Karpas-422 (cell line): ENCODE measurements at places on chromosomes 16 and 17. TPM values are rescaled to one million over a fixed set of nuclear protein-coding genes. Genes with fewer than 3 reads are reported as not detected.

DNA sequence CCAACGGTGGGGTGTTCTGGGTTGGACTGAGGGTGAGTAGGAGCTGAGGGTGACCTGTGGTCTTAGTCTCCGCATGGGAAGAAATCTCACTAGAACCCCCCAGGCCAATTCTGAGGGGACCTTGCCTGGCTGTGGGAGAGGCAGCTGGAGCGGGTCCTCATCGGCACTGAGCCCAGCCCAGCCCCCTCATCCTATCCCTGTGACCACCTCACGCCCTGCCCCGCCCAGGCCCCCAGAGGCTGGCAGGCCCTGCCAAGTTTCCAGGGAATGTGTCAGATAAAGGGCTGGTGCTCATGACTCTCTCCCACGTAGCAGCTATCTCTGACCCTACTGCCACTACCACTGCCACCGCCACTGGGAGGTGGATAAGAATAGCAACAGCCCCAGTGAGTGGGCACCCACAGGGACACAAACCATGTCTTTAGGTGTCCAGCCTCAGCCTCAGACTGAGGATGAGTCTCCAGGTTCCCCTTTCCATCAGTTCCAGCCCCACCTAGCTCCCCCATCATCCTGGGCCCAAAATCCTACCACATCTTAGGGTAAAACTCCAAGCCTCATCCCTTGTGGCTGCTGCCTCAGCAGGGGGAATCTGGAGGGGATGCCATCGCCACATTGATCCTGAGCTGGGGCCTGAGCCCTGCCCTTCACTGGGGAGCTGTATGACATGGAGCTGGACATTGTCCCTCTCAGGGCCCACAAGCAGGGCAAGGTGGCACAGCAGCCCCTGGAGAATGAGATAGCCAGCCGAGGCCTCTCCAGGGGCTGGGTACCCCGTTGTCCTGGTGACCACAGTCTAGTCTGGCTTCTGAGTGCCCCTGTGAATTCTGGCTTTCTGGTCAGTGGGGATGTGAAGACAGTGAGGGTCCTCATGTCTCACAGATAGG, 14.9 kb downstream of the CDH16 start:
- peaks cover 11% of the 10 kb centered on the region for H3K4me1 ChIP-seq
- no peaks in the 10 kb centered on the region for H3K27me3 ChIP-seq
- H3K4me3 ChIP-seq = no peak overlapping the region

Gene USB1
- total RNA-seq = 19.6 and 28.3 TPM in 2 replicates

Gene CHCT1
- total RNA-seq = not detected in 2 replicates

- DNase-seq = no peak
- no peaks in the 10 kb centered on the region for H3K36me3 ChIP-seq
- H3K27ac ChIP-seq = no peak overlapping the region
- peaks cover 23% of the 10 kb centered on the region for H3K4me1 ChIP-seq
These were observed 480 bp downstream of the TSR3 start for GRCh38 chr16:1351215-1351581.

DNA sequence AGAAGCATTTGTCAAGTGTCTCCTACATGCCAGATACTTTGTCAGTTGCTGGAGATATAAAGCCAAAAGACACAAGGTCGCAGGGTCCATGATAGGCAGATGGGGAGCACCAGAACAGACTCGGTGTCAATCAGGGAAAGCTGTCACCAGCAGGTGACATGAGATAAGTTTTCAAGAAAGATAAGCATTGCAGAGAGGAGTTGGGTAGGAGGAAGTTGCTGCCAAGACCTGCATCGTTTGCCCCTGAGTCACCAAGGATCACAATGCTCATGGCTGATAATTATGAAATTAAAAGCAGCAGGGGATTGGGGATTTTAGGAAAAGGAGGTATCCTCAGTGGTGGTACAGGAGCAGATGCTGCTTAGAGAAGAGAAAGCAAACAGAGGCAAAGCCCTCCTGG, 551.1 kb upstream of the CDH11 start:
- DNase-seq = no peak
- no peak overlapping the region for H3K4me3 ChIP-seq
- no peaks in the 10 kb centered on the region for H3K4me1 ChIP-seq
- no peak overlapping the region for H3K27ac ChIP-seq
- no peaks in the 10 kb centered on the region for H3K36me3 ChIP-seq

GRCh38 chr17:16991349-16992009, 19.6 kb upstream of the TNFRSF13B start:
- no peak overlapping the region for H3K27ac ChIP-seq
- no peak overlapping the region for H3K4me3 ChIP-seq
- peaks cover 37% of the 10 kb centered on the region for H3K4me1 ChIP-seq
- DNase-seq = peak; percentile 93
- H3K27me3 ChIP-seq = peaks cover 3% of the 10 kb centered on the region; the same call in 1 of the 2 replicates
- no peaks in the 10 kb centered on the region for H3K36me3 ChIP-seq

Gene EXOC7
- total RNA-seq = 55.4 and 69.0 TPM in 2 replicates

Gene SLC5A11
- total RNA-seq = 0.11 and 0.15 TPM in 2 replicates

DNA sequence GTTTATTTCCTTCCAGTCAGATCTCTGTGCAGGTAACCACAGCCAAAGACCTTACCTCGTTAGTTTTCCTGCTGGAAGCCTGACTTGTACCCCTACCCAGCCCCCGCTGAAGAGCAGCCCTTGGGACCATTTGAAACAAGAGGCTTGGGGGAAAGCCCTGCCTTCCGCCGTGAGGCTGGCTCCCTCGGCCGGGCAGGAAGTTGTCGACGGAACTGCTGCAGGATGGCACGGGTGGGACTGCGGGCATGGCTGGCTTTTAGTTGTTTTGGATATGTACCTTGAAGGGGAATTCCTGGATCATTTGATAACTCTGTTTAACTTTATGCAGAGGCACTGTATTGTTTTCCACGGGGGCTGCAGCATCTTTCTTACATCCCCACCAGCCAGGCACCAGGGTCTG, 49.0 kb upstream of the ENDOV start:
- H3K4me1 ChIP-seq = no peaks in the 10 kb centered on the region
- no peak overlapping the region for H3K4me3 ChIP-seq
- DNase-seq = no peak
- no peaks in the 10 kb centered on the region for H3K36me3 ChIP-seq
- no peaks in the 10 kb centered on the region for H3K27me3 ChIP-seq
- no peak overlapping the region for H3K27ac ChIP-seq

Gene ITGAL
- total RNA-seq = 0.07 and 0.51 TPM in 2 replicates

DNA sequence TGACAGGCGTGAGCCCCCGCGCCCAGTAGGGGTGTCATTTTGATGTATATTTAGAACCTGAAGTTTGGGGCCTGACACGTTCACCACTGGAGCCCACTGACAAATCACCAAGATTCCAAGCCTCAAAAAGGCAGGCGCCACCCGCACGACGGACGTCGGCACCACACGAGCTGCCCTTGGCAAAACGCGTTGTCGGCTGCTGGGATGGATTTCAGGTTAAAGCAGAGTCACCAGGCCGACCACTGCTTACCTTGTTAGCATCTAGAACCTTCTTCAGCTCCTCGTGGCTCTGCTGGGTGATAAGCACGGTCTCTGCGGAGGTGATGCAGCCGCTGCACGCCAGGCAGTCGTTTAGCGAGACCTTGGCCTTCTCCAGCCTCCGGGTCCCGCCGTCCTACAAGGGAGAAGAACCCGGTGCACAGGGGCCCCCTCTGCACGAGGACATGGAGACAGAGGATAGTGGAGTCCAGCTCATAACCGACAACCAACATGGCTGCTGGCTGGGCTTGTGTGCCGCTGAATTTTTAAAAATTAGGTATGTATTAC, 3.8 kb downstream of the CIAO3 start:
- H3K36me3 ChIP-seq = peaks cover 14% of the 10 kb centered on the region; the same call in 1 of the 2 replicates
- peak overlapping the region; percentile 99 for H3K27ac ChIP-seq
- peak overlapping the region; percentile 64 for H3K4me3 ChIP-seq
- peaks cover 41% of the 10 kb centered on the region for H3K4me1 ChIP-seq

DNA sequence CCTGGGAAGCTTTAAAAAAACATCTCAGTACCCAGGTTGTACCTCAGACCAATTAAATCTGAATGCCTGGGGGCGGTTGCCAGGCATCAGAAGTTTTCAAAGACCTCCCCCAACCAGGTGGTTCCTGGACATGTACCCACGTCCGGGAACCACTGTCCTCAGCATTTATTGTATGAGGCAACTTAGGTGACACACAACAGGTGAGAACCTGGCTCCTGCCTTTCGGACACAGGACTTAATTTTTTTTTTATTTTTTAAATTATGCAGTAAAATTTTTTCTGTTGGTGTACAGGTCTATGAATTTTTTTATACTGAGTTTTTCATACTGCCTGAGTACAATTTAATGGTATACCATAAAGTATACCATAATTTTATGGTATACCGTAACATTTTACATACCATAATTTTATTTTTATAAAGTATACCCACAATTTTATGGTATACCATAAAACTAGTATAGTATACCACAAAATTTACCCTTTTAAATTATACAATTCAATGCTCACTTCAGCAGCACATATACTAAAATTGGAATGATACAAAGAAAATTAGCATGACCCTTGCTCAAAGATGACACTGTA, 38.7 kb upstream of the DHX8 start:
- DNase-seq = no peak
- no peak overlapping the region for H3K4me3 ChIP-seq
- H3K36me3 ChIP-seq = no peaks in the 10 kb centered on the region
- H3K27ac ChIP-seq = no peak overlapping the region
- H3K27me3 ChIP-seq = no peaks in the 10 kb centered on the region
- H3K4me1 ChIP-seq = no peaks in the 10 kb centered on the region

Gene ASIC2
- total RNA-seq = not detected in 2 replicates

GRCh38 chr17:64332502-64332901, 58.2 kb downstream of the PECAM1 start:
- H3K27me3 ChIP-seq = no peaks in the 10 kb centered on the region
- H3K4me1 ChIP-seq = no peaks in the 10 kb centered on the region
- no peaks in the 10 kb centered on the region for H3K36me3 ChIP-seq
- no peak overlapping the region for H3K4me3 ChIP-seq

DNA sequence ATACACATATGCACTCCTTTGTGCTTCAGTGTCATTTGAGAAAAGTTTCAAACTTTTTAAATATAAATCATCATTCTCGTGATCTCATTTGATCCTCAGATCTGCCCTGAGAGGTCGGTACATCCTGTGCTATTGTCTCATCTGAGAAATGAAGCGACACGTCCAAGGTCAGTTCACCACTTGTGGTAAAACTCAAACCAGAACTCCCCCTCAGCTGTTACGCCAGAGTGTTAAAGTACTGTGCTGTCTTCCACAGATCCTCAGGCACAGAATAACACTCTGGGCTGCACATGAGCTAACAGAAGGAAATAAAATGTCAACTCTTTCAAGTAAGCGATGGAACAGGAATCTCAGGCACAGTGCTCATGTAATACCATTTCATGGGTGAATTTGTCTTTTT, 31.4 kb downstream of the ANKFN1 start:
- no peak overlapping the region for H3K27ac ChIP-seq
- no peak overlapping the region for H3K4me3 ChIP-seq
- no peaks in the 10 kb centered on the region for H3K36me3 ChIP-seq
- DNase-seq = no peak

Gene FNDC8
- total RNA-seq = not detected in 2 replicates

Gene ACAP1
- 51.0 and 85.0 TPM in 2 replicates for total RNA-seq

- DNase-seq = no peak
- H3K27me3 ChIP-seq = no peaks in the 10 kb centered on the region
- H3K36me3 ChIP-seq = no peaks in the 10 kb centered on the region
- H3K27ac ChIP-seq = no peak overlapping the region
- H3K4me1 ChIP-seq = peaks cover 16% of the 10 kb centered on the region
- no peak overlapping the region for H3K4me3 ChIP-seq
These were observed 16.7 kb upstream of the TBX21 start for GRCh38 chr17:47716375-47716774.

Gene CYBA
- total RNA-seq = 395 and 1,207 TPM in 2 replicates

DNA sequence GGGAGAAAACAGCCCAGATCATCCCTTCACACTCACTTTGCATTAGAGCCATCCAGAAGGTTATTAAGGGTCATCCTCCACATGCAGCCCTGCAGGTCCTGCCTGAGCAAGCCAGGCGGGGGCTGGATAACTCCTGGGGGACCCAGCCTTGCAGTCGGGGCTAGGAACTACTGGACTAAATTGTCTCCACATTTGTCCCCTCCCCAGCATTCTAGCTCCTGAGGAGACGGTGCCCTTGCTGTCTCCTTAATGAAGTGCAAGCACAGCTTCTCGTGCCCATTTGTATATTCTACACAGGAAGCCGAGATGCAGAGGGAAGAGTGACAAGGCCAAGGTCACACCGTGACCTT, 185.2 kb downstream of the C16orf95 start:
- no peaks in the 10 kb centered on the region for H3K27me3 ChIP-seq
- H3K4me3 ChIP-seq = no peak overlapping the region
- no peak for DNase-seq

GRCh38 chr16:17544785-17545184, 74.0 kb upstream of the XYLT1 start:
- no peak overlapping the region for H3K4me3 ChIP-seq
- no peaks in the 10 kb centered on the region for H3K27me3 ChIP-seq
- DNase-seq = peak; percentile 73

- peaks cover 27% of the 10 kb centered on the region for H3K4me1 ChIP-seq
- H3K27ac ChIP-seq = no peak overlapping the region
- peaks cover 19% of the 10 kb centered on the region; the same call in 1 of the 2 replicates for H3K36me3 ChIP-seq
- no peak for DNase-seq
- no peak overlapping the region for H3K4me3 ChIP-seq
These were observed 3.6 kb upstream of the ANKFY1 start for GRCh38 chr17:4267402-4267801.

- peaks cover 14% of the 10 kb centered on the region for H3K4me1 ChIP-seq
- no peak for DNase-seq
- H3K4me3 ChIP-seq = no peak overlapping the region
- no peaks in the 10 kb centered on the region for H3K27me3 ChIP-seq
- no peaks in the 10 kb centered on the region for H3K36me3 ChIP-seq
These were observed 111.9 kb upstream of the TNRC6C start for GRCh38 chr17:77846531-77847085.

DNA sequence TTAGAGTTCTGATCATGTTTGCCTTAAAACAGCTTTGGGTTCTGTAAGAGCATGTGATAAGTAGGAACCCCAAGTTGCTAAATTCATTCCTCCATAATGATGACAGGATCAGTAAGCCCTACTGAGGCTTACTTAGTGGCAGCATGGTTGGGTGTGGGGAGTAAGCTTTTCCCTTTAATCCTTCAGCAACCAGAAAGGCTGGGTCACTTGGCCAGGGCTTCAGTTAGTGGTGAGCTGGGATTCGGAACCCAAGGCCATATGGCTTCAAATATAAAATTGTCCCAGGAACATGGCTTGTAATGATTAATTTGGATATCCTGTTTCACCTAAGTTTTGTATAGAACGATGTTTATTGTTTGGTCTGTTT, 850 bp downstream of the GINS3 start:
- DNase-seq = peak; percentile 56
- H3K4me1 ChIP-seq = peaks cover 28% of the 10 kb centered on the region
- H3K27ac ChIP-seq = peak overlapping the region; percentile 78
- 0 out of 2 replicates have a peak, but pooled peaks cover 3% of the 10 kb centered on the region for H3K27me3 ChIP-seq
- peak overlapping the region; percentile 85 for H3K4me3 ChIP-seq
- peaks cover 14% of the 10 kb centered on the region for H3K36me3 ChIP-seq

DNA sequence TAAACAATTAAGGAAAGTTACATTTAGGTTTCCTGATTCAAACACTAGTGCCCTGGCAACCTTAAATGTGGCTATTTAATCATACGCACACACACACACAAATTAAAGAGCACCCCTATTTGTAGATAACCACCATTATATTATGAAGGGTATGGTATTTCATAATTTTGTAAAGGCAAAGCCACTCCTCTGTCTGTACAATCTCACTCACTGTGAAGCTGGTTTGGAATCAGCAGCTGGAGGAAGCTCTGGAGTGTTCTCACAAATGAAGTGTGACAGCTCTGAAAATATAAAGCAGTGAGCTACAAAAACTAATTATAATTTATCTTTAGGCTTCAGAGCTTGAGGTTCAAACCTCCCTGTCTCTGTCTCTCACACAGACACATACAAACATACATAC, 57.9 kb upstream of the KCNJ16 start:
- no peaks in the 10 kb centered on the region for H3K36me3 ChIP-seq
- DNase-seq = no peak
- H3K27me3 ChIP-seq = no peaks in the 10 kb centered on the region
- no peak overlapping the region for H3K27ac ChIP-seq
